Effector memory CD4-positive, alpha-beta T cell (primary cell): ENCODE measurements at places on chromosomes 4 and X.
A peak's percentile ranks its signal among the peaks of the same experiment; 100 is the strongest.

DNA sequence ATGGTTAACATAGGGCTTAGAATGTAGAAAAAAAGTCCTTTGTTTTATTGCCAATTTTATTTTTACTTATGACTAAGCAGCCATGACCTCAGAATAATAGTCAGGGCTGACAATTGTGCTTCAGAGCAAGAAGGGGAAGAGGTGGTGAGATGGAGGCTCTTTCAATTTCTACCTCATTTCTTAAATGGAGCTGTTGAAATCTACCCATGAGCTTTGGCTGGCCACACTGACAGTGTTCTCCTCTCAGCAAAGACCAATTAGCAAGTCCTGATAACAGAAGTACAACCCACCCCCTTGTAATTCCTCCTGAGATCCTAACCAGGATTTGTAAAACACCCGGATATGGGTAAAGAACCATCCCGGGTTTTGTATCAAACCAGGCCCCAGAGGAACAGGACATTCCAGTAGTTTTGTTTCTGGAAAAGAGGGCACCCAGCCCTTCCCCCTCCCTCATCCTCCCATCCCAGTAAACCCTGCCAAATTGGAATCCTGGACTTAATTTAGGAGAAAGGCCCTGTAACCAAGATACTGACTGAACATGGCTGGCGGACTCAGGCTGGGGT, at the start of gene HEPH:
TSS of gene HEPH (plus strand) at position 399 of the 563 bp plus-strand sequence. CDS start 6,324 bp downstream, outside the sequence.
- H3K27me3 ChIP-seq = no peaks in the 10 kb centered on the region
- H3K4me1 ChIP-seq = no peaks in the 10 kb centered on the region
- no peak within 1 kb of the TSS for H3K4me3 ChIP-seq

DNA sequence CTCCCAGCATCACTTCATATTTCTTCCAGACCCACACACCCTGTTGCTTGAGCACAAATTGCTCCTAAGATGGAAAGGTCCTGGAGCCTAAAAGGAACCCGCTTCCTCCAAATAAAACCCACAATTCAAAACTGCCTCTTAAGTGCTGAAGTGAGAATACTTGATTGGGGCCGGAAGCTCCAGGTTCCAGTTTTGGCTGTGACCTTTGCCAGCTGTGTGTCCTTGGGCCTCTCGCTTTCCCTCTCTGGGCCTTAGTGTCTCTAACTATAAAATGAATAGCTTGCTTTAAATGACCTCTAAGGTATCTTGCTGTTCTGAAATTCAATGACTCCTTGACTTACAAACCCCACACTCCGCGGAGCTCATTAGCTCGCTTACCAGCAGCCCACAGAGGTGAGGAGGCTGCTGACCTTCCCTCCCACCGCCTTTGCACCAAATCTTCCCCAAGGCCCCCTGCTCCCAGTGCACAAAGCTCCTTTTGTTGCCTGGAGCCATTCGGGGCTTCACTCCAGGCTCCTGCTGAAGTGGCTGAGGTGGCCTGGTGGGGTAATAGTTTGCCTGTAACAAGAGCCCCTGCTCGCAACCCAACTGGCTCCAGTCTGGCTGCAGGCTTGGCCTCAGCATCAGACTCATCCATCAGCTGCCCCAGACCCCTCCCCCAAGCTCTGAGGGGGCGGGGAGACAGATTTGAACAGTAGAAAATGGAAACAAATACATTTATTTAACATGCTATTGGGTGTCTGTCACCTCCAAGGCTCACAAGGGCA, 21.8 kb downstream of the STARD8 start:
- H3K27me3 ChIP-seq = no peaks in the 10 kb centered on the region
- no peak overlapping the region for H3K27ac ChIP-seq
- H3K4me3 ChIP-seq = no peak overlapping the region
- no peaks in the 10 kb centered on the region for H3K36me3 ChIP-seq

GRCh38 chr4:76607266-76607799, 172.3 kb downstream of the SHROOM3 start:
- H3K27ac ChIP-seq = no peak overlapping the region
- no peak overlapping the region for H3K4me3 ChIP-seq
- H3K27me3 ChIP-seq = no peaks in the 10 kb centered on the region

GRCh38 chrX:17605676-17606075, 131.6 kb upstream of the SCML1 start:
- H3K27ac ChIP-seq = no peak overlapping the region
- no peaks in the 10 kb centered on the region for H3K27me3 ChIP-seq
- no peak for DNase-seq
- no peaks in the 10 kb centered on the region for H3K4me1 ChIP-seq

DNA sequence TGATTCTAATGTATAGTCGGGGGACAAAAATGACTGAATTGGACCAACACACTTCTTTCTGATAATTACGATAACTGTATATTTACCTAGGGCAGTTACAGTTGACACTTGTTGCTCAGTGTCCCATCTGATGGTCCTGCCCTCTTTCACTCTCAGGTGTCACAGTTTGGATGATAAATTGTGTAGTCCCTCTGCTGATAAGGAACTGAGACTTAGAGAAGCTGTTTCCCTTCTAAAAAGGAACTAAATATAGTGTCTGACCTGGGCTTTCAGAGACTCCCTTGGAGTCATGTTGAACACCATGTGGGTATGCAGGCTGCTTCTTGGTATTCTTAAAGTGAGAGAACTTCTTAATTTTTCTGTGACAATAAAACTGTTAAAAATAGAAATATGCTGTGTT, 23.7 kb upstream of the PNPLA4 start:
- H3K27me3 ChIP-seq = no peaks in the 10 kb centered on the region
- no peaks in the 10 kb centered on the region for H3K36me3 ChIP-seq
- no peaks in the 10 kb centered on the region for H3K4me1 ChIP-seq

DNA sequence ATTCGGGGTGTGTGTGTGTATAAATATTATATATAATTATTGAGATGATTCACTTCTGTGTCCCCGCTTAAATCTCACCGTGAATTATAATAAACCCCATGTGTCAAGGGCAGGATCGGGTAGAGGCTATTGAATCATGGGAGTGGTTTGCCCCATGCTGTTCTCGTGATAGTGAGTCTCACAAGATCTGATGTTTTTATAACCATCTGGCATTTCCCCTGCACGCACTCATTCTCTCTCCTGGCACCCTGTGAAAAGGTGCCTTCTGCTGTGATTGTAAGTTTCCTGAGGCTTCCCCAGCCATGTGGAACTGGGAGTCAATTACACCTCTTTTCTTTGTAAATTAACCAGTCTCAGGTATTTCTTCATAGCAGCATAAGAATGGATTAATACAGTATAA, 851.4 kb upstream of the AGA start:
- H3K27me3 ChIP-seq = no peaks in the 10 kb centered on the region
- DNase-seq = no peak
- no peaks in the 10 kb centered on the region for H3K4me1 ChIP-seq
- H3K36me3 ChIP-seq = no peaks in the 10 kb centered on the region
- H3K27ac ChIP-seq = no peak overlapping the region
- no peak overlapping the region for H3K4me3 ChIP-seq

DNA sequence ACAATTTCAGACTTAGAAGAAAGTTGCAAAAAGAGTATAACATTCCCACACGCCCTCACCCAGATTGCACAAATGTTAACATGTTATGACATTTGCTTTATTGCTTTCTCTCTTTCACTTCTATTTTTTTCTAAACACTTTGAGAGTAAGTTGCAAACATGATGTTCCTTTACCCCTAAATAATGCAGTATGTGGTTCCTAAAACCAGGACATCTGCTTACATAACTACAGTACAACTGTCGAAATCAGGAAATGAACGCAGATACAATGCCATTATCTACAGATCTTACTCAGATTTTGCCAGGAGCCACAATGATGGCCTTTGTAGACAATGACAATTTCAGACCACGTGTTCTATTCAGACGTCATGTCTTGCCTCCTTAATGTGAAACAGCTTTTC, 22.4 kb downstream of the SH3TC1 start:
- H3K27me3 ChIP-seq = no peaks in the 10 kb centered on the region
- no peak for DNase-seq
- peak overlapping the region; percentile 56 for H3K27ac ChIP-seq
- H3K4me3 ChIP-seq = no peak overlapping the region

DNA sequence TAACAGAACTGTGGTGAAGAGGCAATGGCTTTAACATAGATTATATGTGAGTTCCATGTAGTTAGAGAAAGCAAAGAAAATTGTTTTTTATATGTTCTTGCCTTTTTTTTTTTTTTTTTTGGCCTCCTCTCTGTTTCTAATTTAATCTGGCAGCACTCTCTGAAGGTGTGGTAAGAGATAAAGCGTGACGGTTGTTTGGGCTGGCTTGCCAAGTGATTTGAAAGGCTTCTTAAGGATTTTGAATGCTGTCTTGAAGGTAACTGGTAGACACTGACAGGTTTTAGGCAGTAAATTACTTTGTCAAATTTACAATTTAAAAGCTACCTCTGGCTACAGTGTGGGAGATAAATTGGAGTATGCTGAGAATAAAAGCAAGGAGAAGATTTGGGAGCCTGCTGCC, 269.3 kb upstream of the HS3ST1 start:
- DNase-seq = no peak
- H3K36me3 ChIP-seq = no peaks in the 10 kb centered on the region

GRCh38 chr4:150577796-150578195, 4.2 kb upstream of the MAB21L2 start:
- no peak for DNase-seq
- H3K36me3 ChIP-seq = peaks cover 13% of the 10 kb centered on the region
- H3K27ac ChIP-seq = no peak overlapping the region
- H3K27me3 ChIP-seq = no peaks in the 10 kb centered on the region
- no peak overlapping the region for H3K4me3 ChIP-seq

DNA sequence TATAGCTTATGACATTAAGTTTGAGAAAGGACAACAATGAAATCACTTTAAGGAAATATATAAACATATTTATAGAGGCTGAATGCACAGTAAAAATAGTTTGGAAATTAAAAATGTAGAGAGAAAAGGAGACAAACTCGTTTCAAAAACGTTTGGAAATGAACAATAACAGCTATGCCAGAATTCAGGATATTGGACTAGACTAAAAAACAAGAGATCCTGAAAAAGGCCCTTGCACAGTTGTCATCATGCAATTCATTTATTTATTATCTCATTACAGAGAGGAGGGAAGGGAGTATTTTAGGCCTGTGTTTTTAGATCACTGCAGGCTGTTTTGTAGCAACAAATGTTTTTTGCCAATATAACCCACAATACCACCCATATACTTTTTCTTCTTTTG, 527.2 kb downstream of the ADGRL3 start:
- H3K4me3 ChIP-seq = no peak overlapping the region
- no peaks in the 10 kb centered on the region for H3K4me1 ChIP-seq

DNA sequence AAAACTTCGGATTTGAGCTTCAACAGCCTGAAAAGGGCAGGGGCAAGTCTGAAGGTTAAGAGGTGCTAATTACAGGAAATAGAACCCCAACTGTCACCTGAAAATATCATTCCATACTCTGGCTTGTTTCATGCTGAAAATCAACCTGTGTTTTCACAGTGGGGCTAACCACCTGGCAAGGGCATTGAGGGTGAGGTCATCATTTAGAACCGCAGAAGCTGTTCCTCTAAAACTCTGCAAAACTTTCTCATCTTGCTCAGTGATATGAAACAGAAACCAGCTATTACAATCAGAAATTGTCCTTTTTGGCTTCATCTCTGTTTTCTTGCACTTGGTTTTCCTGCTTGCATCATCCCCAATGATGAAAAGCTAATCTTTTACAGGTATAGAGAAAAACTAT, 247.6 kb downstream of the DCLK2 start:
- H3K27ac ChIP-seq = no peak overlapping the region
- H3K4me1 ChIP-seq = no peaks in the 10 kb centered on the region
- H3K36me3 ChIP-seq = peaks cover 5% of the 10 kb centered on the region
- H3K4me3 ChIP-seq = no peak overlapping the region
- DNase-seq = no peak

DNA sequence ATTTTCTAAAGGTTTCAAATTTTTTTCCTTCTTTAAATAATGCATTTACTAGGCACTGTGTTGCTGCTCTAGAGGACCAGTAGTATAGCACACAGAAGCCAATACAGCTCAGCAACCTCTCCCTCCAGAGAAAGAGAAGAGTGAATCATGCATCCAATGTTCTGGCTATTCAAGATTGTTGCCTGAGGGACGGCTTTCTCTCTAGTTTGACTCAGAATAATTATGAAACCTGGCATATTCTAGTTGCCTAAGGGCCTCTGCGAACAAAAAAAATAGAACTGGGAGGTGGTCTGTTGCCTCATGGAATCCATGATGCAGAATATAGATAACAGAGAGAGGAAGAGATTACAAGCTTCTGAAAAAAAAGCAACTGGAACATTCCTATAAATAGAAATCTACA, 1233.3 kb upstream of the PABPC4L start:
- H3K27me3 ChIP-seq = no peaks in the 10 kb centered on the region
- no peaks in the 10 kb centered on the region for H3K36me3 ChIP-seq

GRCh38 chr4:140150886-140151698, 2.9 kb downstream of the MAML3 start:
- H3K36me3 ChIP-seq = no peaks in the 10 kb centered on the region
- peak overlapping the region; percentile 83 for H3K4me3 ChIP-seq
- peak overlapping the region; percentile 72 for H3K27ac ChIP-seq
- peak; percentile 42 for DNase-seq
- H3K4me1 ChIP-seq = peaks cover 14% of the 10 kb centered on the region

DNA sequence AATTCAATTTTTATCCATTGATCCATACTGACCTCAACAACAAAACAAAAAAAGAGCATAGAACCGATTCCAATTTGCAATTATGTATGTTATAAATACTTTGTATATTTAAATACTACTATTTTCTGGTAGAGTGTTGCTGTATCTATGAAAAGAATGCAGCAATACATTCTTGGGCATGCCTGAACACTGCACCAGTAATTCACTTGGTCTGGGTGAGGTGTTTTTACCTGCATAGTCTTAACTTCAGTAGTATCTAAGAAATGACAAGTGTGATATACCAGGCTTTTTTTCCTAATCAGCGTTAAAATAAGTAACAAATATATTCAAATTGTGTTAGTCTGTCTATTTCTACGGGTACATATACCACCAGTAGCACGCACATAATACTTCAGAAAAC, 120.2 kb downstream of the KLHL13 start:
- no peak overlapping the region for H3K4me3 ChIP-seq
- no peaks in the 10 kb centered on the region for H3K4me1 ChIP-seq
- H3K27me3 ChIP-seq = no peaks in the 10 kb centered on the region
- H3K36me3 ChIP-seq = no peaks in the 10 kb centered on the region
- H3K27ac ChIP-seq = no peak overlapping the region
- no peak for DNase-seq

- H3K27me3 ChIP-seq = no peaks in the 10 kb centered on the region
- DNase-seq = no peak
- no peak overlapping the region for H3K4me3 ChIP-seq
- no peak overlapping the region for H3K27ac ChIP-seq
These were observed 49.5 kb downstream of the STAP1 start for GRCh38 chr4:67608027-67608426.

DNA sequence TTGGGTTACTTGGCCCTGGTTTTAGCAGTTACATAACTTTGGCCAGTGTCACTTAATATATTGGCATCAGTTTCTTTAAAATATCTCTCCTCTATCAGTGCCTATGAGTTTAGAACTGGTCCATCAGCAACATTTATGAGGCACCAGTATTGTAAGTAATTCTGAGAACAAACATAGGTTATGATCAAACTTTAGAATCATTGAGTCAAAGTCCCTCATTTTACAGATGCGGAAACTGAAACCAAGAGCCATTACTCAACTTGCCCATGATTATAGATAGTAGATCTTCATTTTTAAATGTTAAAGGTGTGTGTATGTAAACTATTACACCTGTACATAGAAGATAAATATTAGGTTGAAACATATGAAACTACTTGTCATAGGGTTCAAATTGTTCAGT, 4.5 kb downstream of the NIPAL1 start:
- DNase-seq = no peak
- peaks cover 9% of the 10 kb centered on the region for H3K4me1 ChIP-seq
- no peak overlapping the region for H3K4me3 ChIP-seq
- no peaks in the 10 kb centered on the region for H3K27me3 ChIP-seq
- H3K36me3 ChIP-seq = no peaks in the 10 kb centered on the region
